ENCODE measurements at places on chromosomes 11 and 22.

DNA sequence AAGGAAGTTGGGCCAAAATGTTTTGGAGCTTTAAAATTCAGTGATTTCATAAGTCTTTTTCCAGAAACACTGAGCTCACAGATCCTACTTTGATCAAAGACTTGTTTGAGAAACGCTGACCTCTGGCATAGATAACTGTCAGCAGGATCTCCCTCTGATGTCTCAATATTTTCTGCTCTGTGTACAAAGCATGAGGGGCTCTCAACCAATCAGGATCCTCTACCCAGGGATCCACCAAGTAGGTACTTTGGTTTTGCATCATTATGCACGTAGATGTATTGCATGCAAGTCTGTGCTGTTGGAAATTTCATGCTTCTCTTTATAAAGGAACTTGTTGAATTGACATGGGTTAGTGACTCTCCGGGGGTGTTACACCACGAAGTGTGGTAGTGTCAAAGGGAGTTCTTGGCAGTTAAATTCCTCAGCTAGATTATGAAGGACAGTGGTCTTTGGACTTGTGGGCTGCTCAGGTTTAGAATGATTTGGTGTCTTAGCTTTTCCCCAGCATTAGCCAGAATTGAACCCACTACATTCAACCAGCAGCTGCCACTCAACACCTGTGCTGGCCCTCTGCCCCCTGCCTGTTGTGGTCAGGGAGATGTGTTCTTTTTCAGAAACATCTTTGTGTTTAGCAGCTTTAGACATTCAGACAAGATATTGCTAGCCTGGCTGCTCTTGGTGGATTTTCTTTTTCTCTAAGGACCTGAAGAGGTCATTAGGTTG is 1.7 kb upstream of the DIXDC1 start:
- DNase-seq = no peak

- DNase-seq = no peak
Measured at GRCh38 chr11:73225001-73225686, 7.1 kb downstream of the P2RY2 start.

DNA sequence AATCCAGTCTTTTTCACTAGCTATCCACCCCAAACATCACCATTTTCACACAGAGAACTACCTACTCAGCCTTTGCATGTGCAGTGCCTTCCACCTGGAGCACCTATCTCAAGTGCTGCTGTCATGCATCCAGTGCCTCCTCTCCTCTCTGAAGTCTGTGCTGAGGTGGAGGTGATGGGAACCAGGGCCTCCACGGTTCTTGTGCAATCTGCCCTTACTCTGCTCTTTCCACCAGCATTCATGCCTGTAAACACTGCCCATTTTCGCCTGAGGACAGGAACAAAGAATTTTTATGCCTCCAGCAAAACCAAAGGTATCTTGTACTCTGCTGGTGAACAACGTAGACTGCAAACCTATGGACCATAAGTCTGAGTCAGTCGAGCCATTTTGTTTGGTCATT is 27.0 kb downstream of the PITPNB start:
- DNase-seq = no peak

DNA sequence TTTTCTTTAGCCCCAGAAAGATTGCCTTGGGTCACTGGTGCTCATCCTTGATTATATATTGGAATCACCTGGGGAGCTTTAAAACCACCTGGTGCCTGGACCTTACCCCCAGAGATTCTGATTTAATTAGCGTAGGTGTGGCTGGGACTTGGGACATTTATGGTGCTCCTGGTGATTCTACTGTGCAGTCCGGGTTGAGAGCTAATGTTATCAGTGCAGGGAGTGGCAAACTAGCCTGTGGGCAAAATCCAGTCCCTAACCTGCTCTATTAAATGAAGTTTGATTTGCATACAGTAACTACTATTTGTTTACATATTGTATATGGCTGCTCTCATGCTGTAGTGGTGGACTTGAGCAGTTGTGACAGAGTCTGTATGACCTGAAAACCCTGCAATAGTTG is 134.0 kb upstream of the SORL1-AS1 start:
- DNase-seq = no peak

DNA sequence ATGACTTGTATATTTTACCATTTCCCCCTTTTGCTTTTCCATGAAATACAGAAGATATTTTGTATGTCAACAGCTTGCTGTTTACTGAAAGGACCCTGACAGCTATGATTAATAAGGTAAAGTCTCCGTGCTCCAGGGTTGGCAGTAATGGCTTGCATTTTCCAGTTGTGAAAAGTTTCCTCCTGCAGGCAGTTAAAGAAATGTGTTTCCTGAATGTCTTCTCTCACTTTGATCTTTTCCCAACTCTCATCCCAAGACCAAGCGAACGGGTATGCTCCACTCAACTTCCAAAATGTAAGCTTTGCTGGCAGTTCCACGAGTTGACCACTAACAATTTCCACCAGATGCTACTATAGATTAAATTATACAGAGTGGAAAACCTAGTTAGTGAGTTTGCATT is 8.9 kb downstream of the FIBIN start:
- DNase-seq = no peak

DNA sequence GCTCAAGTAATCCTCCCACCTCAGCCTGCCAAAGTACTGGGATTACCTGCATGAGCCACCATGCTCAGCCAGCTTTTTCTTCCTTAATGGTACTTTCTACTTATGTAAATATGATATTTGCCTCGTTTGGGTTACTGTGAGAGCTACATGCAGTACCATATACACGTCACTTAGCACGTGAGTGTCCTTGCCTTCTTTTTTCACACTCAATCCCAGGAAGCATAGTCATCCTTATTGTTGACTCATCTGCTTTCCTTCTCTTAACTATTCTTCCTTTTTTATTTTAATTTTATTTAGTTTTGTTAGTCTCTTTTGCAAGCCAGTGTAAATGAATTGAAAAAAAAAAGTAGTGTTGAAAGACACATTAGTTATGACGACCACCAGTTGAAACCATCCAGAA is 205.9 kb downstream of the HIPK3 start:
- DNase-seq = no peak

- DNase-seq = no peak
Measured at GRCh38 chr22:50305923-50306566, 1.4 kb downstream of the PLXNB2 start.

- DNase-seq = no peak
Measured at GRCh38 chr11:120388261-120388660, 52.0 kb downstream of the ARHGEF12 start.

- no peak for DNase-seq
Measured at GRCh38 chr22:36252754-36253522, at the start of gene APOL1. Gene APOL1, plus strand, starts transcription at chr22:36253133. Its CDS starts 1,823 bp downstream, at chr22:36254956.

DNA sequence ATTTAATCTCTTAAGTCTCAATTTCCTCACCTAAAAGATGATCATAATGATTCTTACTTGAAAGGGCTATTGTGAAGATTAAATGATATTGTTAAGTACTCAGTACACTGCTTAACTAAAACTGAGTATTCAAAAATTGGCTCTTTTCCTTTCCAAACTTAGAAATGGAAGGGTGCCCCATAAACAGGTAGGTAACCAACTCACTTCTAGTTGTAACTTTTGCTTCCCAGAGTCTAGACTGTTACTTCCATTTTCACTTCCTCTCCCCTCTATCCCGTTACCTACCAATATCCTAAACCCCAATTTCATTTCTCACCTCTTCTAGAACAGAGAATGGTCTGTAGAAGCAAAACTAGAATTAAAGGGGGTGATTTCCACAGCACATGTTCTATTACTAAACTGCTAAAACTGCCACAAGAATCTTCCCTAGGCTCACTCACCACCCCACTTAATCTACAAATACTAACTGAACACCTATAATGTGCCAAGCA is 50.0 kb downstream of the RRAS2 start:
- DNase-seq = no peak

- DNase-seq = no peak
Measured at GRCh38 chr22:35921777-35922176, 106.8 kb downstream of the RBFOX2 start.

GRCh38 chr11:131483877-131484276 is 113.5 kb downstream of the NTM start:
- DNase-seq = no peak

GRCh38 chr11:126443120-126443519 is 87.6 kb downstream of the ST3GAL4 start:
- no peak for DNase-seq

DNA sequence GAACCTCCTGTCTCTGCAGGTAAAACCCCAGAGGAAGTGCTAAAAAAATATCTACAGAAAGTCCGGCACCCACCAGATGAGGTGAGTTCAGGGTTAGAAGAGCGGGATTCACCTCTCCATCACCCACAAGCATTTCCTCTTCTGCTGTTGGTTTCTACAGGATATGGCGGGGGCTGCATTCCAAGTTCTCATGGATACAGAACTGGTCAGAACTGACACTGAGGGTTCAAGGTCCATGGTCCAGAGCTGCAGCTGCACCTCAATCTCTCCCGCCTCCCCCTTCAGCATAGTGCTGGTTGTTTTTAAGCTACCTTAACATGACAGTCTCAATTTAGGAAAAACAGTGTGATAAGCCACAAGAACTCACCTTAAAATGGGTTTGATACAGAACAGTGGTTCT is 19.2 kb downstream of the DTX4 start:
- DNase-seq = no peak

- DNase-seq = no peak
Measured at GRCh38 chr11:117199916-117200812, 994 bp downstream of the TAGLN start.

DNA sequence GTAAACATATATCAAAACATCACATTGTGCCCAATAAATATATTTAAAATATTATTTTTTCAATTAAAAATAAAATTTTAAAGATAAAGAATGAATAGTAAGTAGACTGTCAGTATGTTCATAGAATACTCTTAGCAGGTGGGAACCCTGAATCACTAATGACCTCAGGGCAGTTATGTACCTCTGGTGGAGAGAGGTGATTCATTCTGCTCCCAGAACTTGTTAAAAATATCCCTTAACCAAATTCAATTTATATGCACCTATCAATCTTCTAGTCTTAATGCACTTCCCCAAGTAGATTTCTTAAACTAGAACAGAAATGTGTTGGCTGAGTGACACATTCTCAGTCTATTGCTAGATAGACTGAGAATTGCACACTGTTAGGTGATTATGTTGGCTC is 183.9 kb upstream of the SYN3 start:
- DNase-seq = no peak

DNA sequence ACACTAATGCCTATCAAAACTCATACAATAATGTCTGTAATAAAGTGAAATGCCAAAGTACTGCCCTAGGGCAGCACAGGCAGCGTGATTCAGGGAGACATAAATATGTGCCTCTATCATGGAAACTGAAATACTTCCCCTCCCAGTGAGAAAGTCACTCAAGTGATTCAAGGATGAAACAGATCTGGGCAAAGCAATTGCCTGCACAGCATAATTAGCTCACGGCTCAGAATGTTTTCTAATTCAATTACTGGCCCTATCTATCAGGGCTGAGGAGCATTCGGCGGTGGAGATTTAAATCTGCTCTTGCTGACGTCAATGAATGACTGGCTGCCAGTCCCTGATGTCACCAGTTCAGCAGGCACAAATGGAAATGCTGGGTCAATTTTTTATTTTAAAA is 27.7 kb upstream of the PPP2R1B start:
- no peak for DNase-seq

DNA sequence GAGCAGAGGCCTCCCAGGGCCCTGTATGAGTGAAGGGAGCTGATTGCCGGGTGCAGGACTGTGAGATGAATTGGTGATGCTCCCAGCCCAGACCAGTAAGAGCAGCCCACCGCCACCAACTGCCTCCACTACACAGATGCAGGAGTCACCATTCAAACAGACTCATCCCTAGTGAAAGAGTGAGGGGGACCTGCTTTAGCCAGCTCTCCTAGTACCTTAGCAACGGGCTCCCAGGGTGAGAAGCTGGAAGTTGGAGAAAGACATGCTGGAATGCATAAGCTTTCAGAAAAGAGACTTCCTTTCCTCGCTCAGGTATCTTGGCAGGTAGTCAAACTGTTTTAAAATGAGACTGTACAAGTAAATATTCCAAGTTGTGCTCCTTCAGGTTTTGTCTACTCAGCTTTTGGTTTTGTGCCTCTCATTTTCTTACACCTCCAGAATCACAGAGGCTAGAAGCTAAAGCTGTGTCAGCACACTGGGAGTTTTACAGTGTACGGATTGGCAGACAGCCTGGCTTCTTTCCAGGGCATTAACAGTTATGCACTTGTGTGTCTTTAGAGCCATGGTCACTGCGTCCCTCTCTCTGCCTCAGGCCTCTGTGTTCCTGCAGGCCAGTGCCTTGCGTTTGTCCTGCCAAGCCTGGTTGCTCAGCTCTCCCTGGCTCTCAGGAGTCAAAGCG is 146.2 kb downstream of the ATXN10 start:
- DNase-seq = no peak

GRCh38 chr11:890794-891540 is 19.6 kb downstream of the CHID1 start:
- no peak for DNase-seq

GRCh38 chr11:1292018-1292643 is 17.3 kb downstream of the TOLLIP start:
- DNase-seq = no peak

- DNase-seq = no peak
Measured at GRCh38 chr11:79253280-79253679, 187.6 kb downstream of the TENM4 start.

DNA sequence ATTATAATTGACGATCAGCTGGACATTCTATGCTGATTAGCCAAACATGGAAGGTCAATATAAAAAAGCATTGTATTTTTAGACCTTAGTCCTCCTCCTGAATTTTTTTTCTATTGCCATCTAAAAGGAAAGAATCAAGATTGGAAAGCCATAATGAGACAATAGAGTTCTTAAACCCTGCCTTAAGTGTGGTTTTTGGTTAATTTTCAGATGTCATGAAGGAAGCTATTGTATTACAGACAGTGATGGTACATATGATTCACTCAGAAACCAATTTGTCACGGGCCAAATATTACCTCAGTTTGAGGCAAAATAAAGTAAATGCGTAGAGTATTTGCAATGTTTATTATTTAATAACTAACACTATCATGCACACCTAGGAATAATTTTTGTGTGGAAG is 1164.0 kb upstream of the RAG2 start:
- DNase-seq = no peak

- DNase-seq = no peak
Measured at GRCh38 chr11:126333142-126333541, 22.3 kb upstream of the ST3GAL4 start.

DNA sequence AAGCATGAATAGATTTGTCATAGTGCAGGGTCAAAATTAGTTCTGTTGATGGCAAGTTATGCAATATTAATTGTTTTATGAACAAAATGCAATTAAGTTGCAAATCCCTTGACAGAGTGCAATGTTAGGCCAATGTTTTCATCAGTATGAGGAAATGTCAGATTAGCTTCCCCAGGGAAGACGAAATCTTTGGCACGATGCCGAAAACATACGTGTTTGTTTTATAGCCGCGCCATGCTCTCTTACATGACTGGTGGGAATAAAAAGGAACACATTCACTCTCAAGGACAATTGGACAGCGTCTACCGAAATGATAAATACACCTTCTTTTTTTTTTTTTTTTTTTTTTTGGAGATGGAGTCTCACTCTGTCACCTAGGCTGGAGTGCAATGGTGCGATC is 27.0 kb downstream of the MFNG start:
- no peak for DNase-seq

- peak; percentile 75 for DNase-seq
Measured at GRCh38 chr22:41998361-41999261, at the start of gene WBP2NL. Gene WBP2NL, plus strand, starts transcription at chr22:41998788. Its CDS starts 31 bp downstream, at chr22:41998819.

GRCh38 chr11:91946397-91946951 is 278.1 kb upstream of the FAT3 start:
- DNase-seq = no peak
